ENCODE measurements at places on chromosomes 1 and 21.

GRCh38 chr1:85199667-85200462 lies 951 bp downstream of the SYDE2 start:
- no peak for DNase-seq

GRCh38 chr1:203307641-203308126 lies 2.4 kb downstream of the BTG2 start:
- no peak for DNase-seq

GRCh38 chr1:192762265-192762664 lies 46.6 kb upstream of the RGS2 start:
- DNase-seq, result no peak

DNA sequence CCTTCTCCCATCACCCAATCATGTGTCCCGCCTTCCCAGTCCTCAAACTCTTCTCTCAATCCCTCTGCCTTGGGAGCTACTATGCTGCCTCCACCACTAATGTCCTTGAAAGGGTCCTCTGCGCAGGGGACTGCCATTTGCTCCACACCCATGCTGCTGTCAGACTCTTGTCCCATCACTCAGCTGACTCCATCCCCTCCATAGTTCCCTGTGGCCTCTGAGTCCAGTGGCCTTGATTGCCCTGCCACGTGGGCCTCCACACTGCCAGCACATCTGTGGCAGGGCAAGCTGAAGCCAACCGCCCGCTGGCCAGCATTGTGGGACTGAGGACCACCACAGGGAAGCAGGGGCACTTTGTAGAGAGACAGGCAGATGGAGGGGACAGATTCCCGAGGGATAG lies 1.3 kb upstream of the TNNT2 start:
- no peak for DNase-seq

GRCh38 chr1:111366256-111366655 lies 61.3 kb downstream of the OVGP1 start:
- DNase-seq, result no peak

- no peak for DNase-seq
These were observed 7.5 kb downstream of the PRXL2B start for GRCh38 chr1:2594001-2594640.

DNA sequence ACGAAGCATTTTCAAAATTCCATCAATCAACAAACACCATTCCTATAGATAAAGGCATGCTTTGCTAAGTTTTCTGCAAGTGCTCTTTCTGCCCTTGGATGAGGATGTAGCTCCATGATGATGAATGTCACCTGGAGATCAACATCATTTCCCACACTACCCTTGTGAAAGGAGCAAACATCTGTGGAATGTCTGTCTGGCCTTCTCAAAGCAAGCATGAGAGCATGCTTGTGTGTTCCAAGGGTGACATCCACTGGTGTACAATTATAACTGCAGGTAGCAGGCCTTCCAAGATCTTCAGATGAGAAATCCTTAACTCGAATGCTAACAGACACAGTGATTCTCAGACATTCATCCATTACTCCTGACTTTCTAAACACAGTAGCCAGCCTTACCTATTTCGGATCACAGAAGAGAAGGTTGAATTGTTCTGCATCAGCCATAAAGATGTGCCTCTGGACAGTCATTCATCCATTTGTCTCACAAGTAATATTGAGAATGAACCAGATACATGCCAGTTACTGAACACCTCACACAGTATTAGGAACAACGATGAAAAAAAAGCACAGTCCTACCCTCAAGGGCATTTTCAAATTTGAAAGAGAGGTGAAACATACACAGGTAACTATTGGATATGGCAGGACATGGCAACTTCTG lies 162.4 kb downstream of the TPR start:
- DNase-seq, result peak; percentile 29

- no peak for DNase-seq
These were observed 633.2 kb upstream of the NEGR1 start for GRCh38 chr1:72915581-72915980.

DNA sequence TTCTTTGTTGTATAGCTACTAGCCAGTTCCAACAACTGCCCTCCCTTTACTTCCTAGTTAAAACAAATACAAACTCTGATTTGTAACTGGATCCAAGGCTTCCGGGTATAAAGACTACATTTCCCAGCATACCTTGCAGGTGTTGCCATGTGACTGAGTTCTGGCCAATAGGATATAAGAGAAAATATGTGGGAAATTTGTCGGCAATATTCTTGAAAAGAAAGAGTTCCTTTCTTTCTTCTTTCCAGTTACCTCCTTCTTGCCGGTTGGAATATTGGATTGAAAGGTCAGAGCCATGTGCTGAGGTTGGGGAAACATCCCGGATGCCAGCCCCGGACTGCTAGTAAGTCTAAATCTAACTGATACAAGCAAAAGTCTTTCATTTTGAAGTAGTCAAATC lies 23.0 kb upstream of the ZBTB40 start:
- peak; percentile 34 for DNase-seq

GRCh38 chr1:4963251-4963650 lies 308.8 kb downstream of the AJAP1 start:
- DNase-seq, result no peak

DNA sequence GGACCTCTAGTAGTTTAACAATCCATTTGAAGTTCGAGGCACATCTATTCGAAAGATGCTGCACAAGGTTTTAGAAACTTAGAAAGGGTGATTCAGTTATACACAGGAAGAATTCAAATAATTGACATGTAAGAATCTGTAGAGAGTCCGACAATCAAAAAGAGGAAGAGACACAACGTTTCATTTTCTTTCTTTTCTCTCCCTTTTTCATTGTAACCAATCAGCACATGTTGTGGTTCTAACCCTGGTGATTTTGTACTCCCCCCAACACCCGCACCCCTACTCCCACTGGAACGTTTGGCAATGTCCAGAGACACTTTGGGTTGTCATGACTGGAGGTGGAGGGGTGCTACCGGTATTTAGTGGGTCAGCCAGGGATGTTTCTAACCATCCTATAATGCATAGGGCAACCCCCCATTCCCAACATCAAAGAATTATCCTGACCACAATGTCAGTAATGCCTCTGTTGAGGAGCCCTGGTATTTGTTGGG lies 4.9 kb downstream of the TGFB2 start:
- DNase-seq, result no peak

- no peak for DNase-seq
These were observed 74.3 kb upstream of the RUNX3 start for GRCh38 chr1:25004355-25004754.

DNA sequence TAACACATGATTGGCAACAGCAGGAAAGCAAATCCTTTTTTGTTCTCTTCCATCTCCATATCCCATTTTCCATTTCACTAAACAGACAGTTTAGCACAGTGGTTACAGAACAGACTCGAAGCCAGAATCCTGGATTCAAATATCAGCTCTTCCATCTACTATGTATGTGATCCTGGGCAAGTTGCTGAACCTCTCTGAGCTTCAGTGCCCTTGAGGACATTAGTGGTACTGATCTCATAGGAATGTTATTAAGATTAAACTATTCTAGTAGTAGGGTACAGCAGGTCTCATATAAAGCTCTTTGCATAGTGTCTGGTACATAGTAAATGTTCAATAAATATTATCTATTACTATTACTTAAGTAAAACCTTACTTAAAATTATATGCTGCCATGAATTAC lies 13.8 kb upstream of the HHIPL2 start:
- DNase-seq, result no peak

DNA sequence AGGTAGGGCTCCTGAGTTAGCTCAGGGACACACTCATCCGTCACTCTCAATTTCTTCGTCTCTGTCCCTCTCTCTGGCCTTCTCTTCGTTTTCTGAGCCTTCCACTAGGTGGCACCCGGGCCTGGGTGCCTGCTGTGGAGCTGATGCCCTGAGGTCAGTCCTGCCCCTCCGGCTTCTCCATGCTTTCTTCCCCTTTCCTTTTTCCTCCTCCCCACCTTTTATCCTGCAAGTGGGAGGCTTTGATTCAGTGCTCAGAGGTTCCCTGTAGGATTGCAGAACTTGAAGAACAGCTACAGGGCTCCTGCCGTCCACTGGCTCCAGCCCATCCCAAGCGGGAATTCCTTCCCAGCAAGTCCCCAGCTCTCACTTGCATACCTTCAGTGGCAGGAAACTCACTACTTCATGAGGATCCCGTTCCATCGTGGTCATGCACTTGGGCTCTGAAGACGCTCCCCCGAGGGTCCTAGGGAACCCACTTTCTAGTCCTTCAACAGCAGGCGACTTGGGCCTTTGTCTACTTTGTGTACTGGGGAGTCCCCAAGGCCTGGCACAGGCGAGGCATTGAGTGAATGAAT lies 45.6 kb downstream of the SRRM1 start:
- DNase-seq, result peak; percentile 22
